ENCODE measurements at places on chromosomes 12 and 14. TPM values are rescaled to one million over a fixed set of nuclear protein-coding genes. Genes with fewer than 3 reads are reported as not detected.

MYF5 gene
- polyA plus RNA-seq, result not detected

DACT1 gene
- polyA plus RNA-seq, result 0.04 TPM

RPGRIP1 gene
- polyA plus RNA-seq, result 1.1 TPM

RASSF9 gene
- polyA plus RNA-seq, result not detected

ZNF385A gene
- 0.31 TPM for polyA plus RNA-seq

CLEC2A gene
- not detected for polyA plus RNA-seq

ADAM21 gene
- polyA plus RNA-seq, result 0.03 TPM

AQP6 gene
- polyA plus RNA-seq, result 0.38 TPM

CLEC14A gene
- polyA plus RNA-seq, result not detected

CARMIL3 gene
- 0.55 TPM for polyA plus RNA-seq

LIN7A gene
- polyA plus RNA-seq, result 14.4 TPM

PPM1H gene
- 16.9 TPM for polyA plus RNA-seq

CLEC4C gene
- polyA plus RNA-seq, result not detected

ASIC1 gene
- polyA plus RNA-seq, result 1.5 TPM

SYCP3 gene
- polyA plus RNA-seq, result not detected

CCDC197 gene
- polyA plus RNA-seq, result not detected

HPD gene
- 195 TPM for polyA plus RNA-seq

FOXJ2 gene
- polyA plus RNA-seq, result 2.4 TPM

GDF3 gene
- not detected for polyA plus RNA-seq

ESR2 gene
- polyA plus RNA-seq, result not detected

LRRC43 gene
- not detected for polyA plus RNA-seq

IRAK3 gene
- polyA plus RNA-seq, result not detected

TMEM121 gene
- polyA plus RNA-seq, result 6.6 TPM

DPY19L2 gene
- not detected for polyA plus RNA-seq

DPF3 gene
- polyA plus RNA-seq, result 0.09 TPM

RIPK3 gene
- not detected for polyA plus RNA-seq

BBOF1 gene
- polyA plus RNA-seq, result 1.6 TPM

IL23A gene
- 0.33 TPM for polyA plus RNA-seq

TMEM52B gene
- polyA plus RNA-seq, result not detected

ITGA7 gene
- polyA plus RNA-seq, result 0.65 TPM

TCL1A gene
- polyA plus RNA-seq, result not detected

LRRIQ1 gene
- not detected for polyA plus RNA-seq

GLS2 gene
- polyA plus RNA-seq, result 8.5 TPM

POTEG gene
- not detected for polyA plus RNA-seq

CLEC4D gene
- not detected for polyA plus RNA-seq

OR4K15 gene
- not detected for polyA plus RNA-seq

MYF6 gene
- polyA plus RNA-seq, result not detected

SERPINA12 gene
- polyA plus RNA-seq, result 0.08 TPM

FUT8 gene
- 7.3 TPM for polyA plus RNA-seq

KRT77 gene
- polyA plus RNA-seq, result not detected

NGB gene
- polyA plus RNA-seq, result 0.04 TPM

SLC2A14 gene
- polyA plus RNA-seq, result 39.0 TPM

HOXC4 gene
- polyA plus RNA-seq, result not detected

C14orf119 gene
- polyA plus RNA-seq, result 104 TPM

GCN1 gene
- 58.2 TPM for polyA plus RNA-seq

RPS6KL1 gene
- polyA plus RNA-seq, result 6.5 TPM

IAPP gene
- polyA plus RNA-seq, result not detected

BIN2 gene
- polyA plus RNA-seq, result not detected

TAS2R9 gene
- not detected for polyA plus RNA-seq

STAT2 gene
- polyA plus RNA-seq, result 107 TPM

MYO1H gene
- polyA plus RNA-seq, result not detected
